ENCODE measurements at places on chromosomes 11 and 22.

DNA sequence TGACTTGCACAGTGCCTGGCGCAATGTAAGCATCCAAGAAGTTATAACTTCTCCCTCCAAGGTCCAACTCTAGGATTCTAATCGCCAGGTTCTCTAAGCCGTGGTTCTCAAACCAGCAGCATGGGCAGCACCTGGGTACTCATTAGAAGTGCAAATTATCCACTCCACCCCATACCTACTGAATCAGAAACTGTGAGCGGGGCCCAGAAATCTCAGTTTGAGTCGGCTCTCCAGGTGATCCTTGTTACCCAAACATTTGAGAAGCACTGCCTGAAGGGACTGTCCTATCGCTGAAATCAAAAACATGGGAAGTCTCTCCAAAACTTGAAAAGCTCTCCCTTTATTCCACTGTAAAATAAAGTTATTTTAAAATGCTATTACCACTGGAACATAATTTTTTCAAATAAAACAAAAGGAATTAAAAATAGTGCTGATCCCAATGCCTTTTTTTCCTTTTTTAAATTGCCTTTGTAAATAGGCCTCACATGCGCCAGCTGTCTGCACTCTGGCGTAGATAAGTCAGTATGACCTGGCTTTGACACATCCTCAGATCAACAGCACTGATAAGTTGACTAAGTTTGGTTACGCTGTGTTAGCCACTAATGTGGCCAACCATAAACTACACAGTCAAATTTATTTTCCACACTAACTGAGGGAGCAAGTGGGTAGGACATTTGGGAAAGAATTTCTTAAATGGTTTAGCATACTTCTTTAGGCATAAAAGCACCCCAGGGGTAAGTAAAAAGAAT, 8.4 kb upstream of the CTR9 start:
- no peak for DNase-seq

DNA sequence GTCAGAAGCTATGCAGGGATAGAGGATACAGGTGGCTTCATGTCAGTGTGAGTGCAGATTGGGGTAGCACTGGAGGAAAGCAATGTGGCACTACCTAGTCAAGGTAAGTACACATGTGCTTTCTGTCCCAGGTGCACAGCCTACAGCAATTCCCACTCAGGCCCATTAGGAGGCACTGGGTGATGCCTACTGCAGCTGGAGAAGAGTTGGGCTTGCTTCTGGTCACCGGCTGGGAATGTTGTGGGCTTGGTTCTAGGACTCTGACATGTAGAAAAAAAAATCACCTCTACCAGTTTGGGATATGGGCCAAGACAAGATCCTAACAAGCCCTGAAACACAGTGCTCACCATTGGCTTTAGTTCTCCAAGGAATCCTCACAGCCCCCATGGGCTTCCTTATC, 69.7 kb downstream of the TENM4 start:
- DNase-seq: no peak

- no peak for DNase-seq
Measured at GRCh38 chr11:134644476-134645456, 232.7 kb upstream of the B3GAT1 start.

DNA sequence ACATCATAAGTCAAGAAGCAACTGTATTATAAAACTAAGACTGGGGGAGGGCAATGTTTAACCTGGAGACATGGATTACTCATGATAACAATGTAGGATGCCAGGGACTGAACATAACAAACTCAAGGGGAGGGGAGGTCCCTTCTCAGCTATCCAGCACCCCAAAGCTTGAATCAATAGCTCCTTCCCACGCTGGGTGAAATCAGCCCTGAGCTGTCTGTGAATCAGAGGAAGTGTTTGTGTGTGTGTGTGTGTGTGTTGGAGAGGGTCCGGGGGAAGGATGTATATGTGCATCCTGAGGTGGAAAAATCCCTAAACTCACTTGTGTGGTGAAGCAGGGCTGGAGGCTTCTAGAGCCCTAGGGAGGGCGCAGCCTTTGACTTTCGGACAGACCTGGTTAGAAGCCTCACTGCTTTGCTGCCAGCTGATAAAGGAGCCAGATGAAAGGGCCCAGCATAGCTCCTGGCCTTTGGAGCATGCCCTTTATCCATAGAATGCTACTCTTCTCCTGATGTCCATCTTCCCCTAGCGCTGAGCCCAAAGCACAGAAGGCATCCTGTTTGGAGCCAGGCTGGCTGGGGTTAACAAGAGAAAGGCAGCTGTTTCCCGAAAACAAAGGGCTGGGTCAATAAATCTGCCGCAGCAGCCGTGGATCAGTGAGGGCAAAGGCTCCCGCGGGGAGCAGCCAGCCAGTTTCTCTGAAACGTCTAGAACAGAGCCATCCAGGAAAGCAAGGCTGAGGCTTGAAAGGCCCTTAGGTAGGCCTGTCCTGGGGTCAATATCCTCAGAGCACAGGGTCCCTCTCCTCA, 35.8 kb downstream of the TNKS1BP1 start:
- DNase-seq: no peak

GRCh38 chr11:108758458-108758857, 93.6 kb downstream of the DDX10 start:
- DNase-seq: no peak

- DNase-seq: no peak
Measured at GRCh38 chr11:86066657-86067008, 2.3 kb downstream of the PICALM start.

DNA sequence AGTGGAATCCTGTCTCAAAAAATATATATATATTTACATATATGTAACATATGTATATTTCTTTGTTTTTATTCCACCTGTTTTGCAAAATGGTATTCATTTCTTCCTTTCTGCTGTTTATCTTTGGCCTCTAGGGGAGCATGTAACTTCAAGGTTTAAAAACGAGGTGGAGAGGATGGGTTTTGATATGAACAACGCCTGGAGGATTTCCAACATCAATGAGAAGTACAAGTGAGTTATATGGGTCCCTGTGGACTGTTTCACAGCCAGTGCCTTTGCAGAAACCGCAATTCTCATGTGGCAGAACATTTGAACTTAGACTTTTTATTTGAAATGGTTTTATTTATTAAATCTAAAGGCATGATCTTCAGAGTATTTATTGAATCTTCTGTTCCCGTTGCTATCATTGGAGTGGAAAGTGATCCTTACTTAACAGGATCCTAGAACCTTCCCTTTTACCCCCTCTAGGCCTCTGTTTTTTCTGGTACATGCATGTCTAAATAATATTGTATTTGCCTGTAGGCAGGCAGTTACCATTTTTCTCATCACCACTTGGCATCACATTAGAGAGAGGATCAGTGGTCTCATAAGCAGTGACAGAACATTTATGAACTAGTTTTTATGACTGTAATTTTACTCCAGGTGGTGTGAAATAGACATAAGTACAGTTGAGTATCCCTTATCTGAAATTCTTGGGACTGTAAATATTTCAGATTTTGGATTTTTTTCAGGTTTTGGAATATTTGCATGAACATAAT, 81.5 kb upstream of the HORMAD2 start:
- no peak for DNase-seq

- DNase-seq: no peak
Measured at GRCh38 chr11:85974122-85974521, 94.8 kb downstream of the PICALM start.

Data from left renal cortex interstitium (tissue), 4 donors.